ENCODE measurements at places on chromosomes 11 and 22. TPM values are rescaled to one million over a fixed set of nuclear protein-coding genes. Genes with fewer than 3 reads are reported as not detected.

DNA sequence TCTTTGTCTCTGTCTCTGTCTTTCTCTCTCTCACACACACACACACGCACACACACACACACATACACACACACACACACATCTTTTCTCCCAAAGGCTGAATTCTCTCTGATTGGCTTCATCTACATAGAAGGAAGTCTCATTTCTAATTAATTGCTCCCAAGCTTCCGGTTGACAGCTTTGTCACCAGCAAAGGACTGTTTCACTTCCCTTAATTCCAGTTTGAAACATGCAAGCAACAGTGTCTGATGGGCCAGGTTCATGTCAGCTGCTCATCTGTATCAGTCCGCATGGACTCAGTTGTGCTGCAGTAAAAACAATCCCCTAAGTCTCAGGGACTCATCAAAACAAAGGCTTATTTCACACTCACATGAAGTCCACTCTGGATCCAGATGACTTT lies 16.2 kb upstream of the PVALB start:
- DNase-seq, result no peak
- peaks cover 5% of the 10 kb centered on the region for H3K4me1 ChIP-seq
- H3K4me3 ChIP-seq, result no peak overlapping the region
- no peaks in the 10 kb centered on the region for H3K27me3 ChIP-seq
- no peak overlapping the region for H3K27ac ChIP-seq

GRCh38 chr11:123159183-123159857 lies 35.7 kb downstream of the CLMP start:
- no peaks in the 10 kb centered on the region for H3K36me3 ChIP-seq
- no peak overlapping the region for H3K27ac ChIP-seq
- peaks cover 8% of the 10 kb centered on the region for H3K4me1 ChIP-seq
- H3K4me3 ChIP-seq, result no peak overlapping the region
- peak; percentile 1 for DNase-seq
- H3K27me3 ChIP-seq, result no peaks in the 10 kb centered on the region

DNA sequence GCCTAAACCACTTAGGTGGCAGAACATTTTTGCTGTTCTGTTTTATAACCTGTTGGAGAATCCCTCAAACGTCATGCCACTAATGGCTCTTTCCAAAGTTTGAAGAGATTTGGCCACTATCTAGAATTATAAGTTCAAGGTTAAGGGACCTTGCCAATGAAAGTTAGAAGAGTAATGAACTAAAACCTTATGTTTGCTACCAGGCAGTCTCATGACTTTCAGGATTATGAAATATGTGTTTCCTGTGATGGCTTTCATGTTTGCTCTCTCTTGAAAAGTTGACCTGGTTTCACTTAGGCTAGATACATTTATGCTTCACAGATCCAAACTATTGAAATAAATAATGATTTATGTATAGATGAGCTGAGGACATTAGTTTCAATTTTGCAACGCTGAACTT lies 340.0 kb downstream of the LRRC4C start:
- no peaks in the 10 kb centered on the region for H3K4me1 ChIP-seq
- no peaks in the 10 kb centered on the region for H3K27me3 ChIP-seq
- no peak overlapping the region for H3K4me3 ChIP-seq

DNA sequence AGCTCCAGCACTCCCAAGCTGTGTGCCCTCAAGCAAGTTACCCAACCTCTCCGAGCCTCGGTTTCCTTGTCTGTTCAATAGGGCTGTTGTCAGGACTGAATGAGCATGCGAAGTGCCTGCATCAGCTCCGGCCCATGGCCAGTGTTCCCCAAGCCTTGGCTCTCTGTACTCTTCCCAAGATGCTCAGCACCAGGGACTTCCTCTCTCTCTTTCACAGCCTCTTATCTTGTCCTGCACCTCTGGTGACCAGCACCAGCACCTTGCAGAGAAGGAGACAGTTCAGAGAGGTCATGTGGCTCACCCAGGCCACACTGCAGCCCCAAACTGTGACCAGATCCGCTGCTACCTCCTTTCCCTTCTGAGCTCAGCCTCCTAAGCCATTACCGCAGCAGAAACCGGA lies 120.3 kb upstream of the ANO1 start:
- H3K4me3 ChIP-seq, result no peak overlapping the region
- no peaks in the 10 kb centered on the region for H3K27me3 ChIP-seq
- no peaks in the 10 kb centered on the region for H3K4me1 ChIP-seq
- H3K36me3 ChIP-seq, result no peaks in the 10 kb centered on the region

Gene OTOG
- not detected for total RNA-seq

DNA sequence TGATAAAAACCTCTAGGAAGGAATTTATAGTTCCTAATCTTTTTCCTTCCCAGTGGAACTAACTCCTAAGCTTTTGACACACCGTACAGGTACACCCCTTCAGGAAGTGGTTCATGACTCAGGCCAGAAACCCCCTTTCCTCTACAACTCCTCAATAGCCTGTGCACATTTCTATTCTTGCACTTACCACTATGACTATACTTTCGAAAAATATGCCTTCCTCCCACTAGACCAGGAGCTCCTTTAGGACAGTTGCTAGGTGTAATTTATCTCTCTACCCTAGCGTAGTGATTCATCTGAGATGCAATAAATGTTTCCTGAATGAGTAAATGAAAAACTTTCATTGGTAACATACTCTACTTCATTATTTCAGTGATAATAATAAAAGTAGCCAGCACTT lies 14.5 kb downstream of the MAP6 start:
- no peaks in the 10 kb centered on the region for H3K4me1 ChIP-seq
- H3K4me3 ChIP-seq, result no peak overlapping the region
- DNase-seq, result no peak
- H3K27me3 ChIP-seq, result no peaks in the 10 kb centered on the region

Gene ZNF202
- 25.3 TPM for total RNA-seq

Gene OLFML1
- total RNA-seq, result not detected

- no peak overlapping the region for H3K27ac ChIP-seq
- no peaks in the 10 kb centered on the region for H3K27me3 ChIP-seq
- no peaks in the 10 kb centered on the region for H3K36me3 ChIP-seq
- H3K4me3 ChIP-seq, result no peak overlapping the region
Observed at GRCh38 chr11:78800096-78800690, 225.5 kb upstream of the NARS2 start.

Gene MLC1
- not detected for total RNA-seq

DNA sequence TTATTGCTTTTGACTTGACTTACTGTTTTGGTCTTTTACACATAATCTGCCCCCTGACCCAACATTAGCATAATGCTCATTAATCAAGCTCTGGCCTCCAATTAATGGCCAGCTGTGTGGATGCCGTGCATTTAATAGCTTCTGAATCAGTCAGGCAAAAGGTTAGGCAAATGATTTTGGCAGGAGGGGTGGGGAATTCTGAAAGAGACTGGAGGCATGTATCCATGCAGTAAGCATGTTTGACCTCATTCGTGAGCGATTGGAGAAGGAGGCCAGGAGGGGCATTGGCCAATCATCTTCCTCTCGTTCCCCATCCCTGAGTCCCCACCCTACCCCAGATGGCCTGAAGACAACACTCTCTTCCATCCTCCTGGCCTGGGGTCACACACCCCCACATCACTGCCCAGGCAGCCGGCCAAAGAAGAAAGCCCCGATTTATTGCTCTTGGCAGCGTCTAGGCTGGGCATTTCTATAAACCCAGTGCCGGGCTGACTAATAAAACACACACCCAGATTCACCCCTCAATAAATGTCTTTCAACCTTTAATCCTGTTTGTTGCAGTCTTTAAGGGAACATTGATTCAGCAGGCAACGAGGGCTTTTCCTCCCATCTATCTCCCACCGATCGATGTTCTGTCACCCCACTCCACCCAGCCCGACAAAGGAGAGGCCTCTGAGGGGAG lies 150.0 kb downstream of the OPCML start:
- H3K4me1 ChIP-seq, result no peaks in the 10 kb centered on the region
- H3K4me3 ChIP-seq, result no peak overlapping the region
- no peaks in the 10 kb centered on the region for H3K36me3 ChIP-seq
- H3K27me3 ChIP-seq, result no peaks in the 10 kb centered on the region

GRCh38 chr11:61429346-61429690 lies 457 bp downstream of the CPSF7 start:
- H3K27me3 ChIP-seq, result no peaks in the 10 kb centered on the region
- H3K4me3 ChIP-seq, result peak overlapping the region; percentile 71
- peak; percentile 77 for DNase-seq
- peaks cover 20% of the 10 kb centered on the region for H3K4me1 ChIP-seq

GRCh38 chr11:112367895-112368294 lies 107.2 kb upstream of the PLET1 start:
- no peak overlapping the region for H3K27ac ChIP-seq
- H3K27me3 ChIP-seq, result no peaks in the 10 kb centered on the region
- H3K4me3 ChIP-seq, result no peak overlapping the region
- H3K36me3 ChIP-seq, result no peaks in the 10 kb centered on the region
- DNase-seq, result no peak
- H3K4me1 ChIP-seq, result no peaks in the 10 kb centered on the region

GRCh38 chr11:63845303-63845702 lies 6.4 kb downstream of the MARK2 start:
- H3K4me1 ChIP-seq, result peaks cover 34% of the 10 kb centered on the region
- peaks cover 5% of the 10 kb centered on the region for H3K36me3 ChIP-seq
- H3K27me3 ChIP-seq, result no peaks in the 10 kb centered on the region
- no peak overlapping the region for H3K4me3 ChIP-seq
- no peak for DNase-seq

Gene LARGE2
- total RNA-seq, result not detected
